ENCODE measurements at places on chromosomes 1 and 21. TPM values are rescaled to one million over a fixed set of nuclear protein-coding genes. Genes with fewer than 3 reads are reported as not detected.

The ERICH3 gene
- total RNA-seq: not detected

The OR2T1 gene
- not detected for total RNA-seq

The CCDC181 gene
- total RNA-seq: 1.3 TPM

The GFI1 gene
- 0.34 TPM for total RNA-seq

The PPIAL4G gene
- total RNA-seq: not detected

The KISS1 gene
- 0.34 TPM for total RNA-seq

The LCE3D gene
- total RNA-seq: not detected

The F11R gene
- 114 TPM for total RNA-seq

The CADM3 gene
- 2.9 TPM for total RNA-seq

DNA sequence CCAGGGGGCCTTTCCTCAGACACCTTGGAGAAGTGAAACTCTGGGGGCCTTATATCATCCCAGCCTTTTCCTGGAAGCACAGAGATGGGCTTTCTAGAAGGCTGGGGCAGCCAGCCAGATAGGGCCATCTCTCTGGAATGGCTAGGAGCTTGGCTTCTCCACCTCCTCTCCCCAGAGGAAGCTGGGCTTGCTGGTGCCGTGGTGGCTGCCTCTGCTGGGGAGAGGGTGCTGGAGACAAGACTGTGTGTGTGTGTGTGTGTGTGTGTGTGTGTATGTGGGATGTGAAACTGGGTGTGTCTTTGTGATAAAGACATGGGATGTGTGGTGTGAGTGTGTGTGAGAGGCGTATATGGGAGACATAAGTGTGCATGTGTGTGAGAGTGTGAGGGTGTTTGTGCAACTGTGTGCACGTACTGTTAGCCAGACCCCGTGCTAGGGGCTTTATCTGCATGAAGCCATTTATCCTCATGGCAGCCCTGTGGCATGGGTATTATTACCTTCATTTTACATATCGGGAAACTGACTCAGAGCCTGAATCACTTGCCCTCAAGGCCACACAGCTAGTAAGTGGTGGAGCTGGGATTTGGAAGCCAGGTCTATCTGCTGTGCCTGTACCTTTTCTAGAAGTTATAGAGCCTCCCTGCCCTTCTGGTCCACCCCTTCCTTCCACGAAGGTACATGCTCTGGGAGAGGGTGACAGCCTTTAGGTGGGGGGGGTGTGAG lies 44.2 kb downstream of the PTPRU start:
- H3K27ac ChIP-seq: peak overlapping the region; percentile 0
- no peak overlapping the region for H3K4me3 ChIP-seq
- peaks cover 33% of the 10 kb centered on the region for H3K36me3 ChIP-seq
- no peak for DNase-seq

DNA sequence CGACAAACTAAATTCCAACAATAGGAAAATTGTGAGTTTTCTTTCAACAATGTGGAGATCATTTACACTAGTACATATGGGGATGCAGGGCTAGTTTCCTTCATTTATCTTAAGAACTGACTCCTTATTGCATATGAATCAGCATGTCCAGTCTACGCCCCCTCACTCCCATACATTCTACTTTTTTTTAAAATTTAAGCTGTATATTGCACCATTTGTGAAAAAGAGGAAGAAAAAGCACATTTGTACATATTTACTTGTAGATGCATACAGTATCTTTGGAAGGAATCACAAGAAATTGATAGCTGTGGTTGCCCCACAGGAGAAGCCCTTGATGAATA lies 15.9 kb downstream of the VPS26C start:
- peaks cover 20% of the 10 kb centered on the region for H3K4me1 ChIP-seq
- H3K36me3 ChIP-seq: peaks cover 2% of the 10 kb centered on the region
- no peak for DNase-seq
- H3K4me3 ChIP-seq: no peak overlapping the region
- no peaks in the 10 kb centered on the region for H3K27me3 ChIP-seq
- H3K27ac ChIP-seq: no peak overlapping the region

DNA sequence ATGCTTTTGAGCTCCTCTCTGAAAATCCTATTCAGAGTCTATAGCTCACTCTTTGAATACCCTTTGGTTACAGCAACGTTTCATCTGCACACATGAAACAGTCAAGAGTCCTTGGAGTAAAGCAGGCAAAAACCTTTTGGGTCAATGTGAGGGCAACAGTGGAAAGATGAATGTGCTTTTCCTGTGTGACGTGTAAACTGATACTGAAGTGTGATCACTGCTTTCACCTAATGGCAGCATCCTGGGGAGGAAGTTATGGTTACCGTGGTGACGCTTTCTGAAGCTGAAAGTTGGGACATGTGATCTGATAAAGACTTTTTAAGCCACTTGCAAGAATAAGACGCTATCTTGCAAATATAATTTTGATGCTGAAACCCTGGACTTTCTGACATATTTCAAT lies 160.0 kb downstream of the SEC16B start:
- DNase-seq: no peak
- H3K36me3 ChIP-seq: no peaks in the 10 kb centered on the region
- no peak overlapping the region for H3K27ac ChIP-seq
- peaks cover 3% of the 10 kb centered on the region for H3K4me1 ChIP-seq

GRCh38 chr1:14037101-14037847 lies 337.3 kb downstream of the PRDM2 start:
- no peak for DNase-seq
- no peak overlapping the region for H3K27ac ChIP-seq
- H3K36me3 ChIP-seq: no peaks in the 10 kb centered on the region
- H3K4me1 ChIP-seq: no peaks in the 10 kb centered on the region
- H3K4me3 ChIP-seq: no peak overlapping the region
- H3K27me3 ChIP-seq: peaks cover 5% of the 10 kb centered on the region

DNA sequence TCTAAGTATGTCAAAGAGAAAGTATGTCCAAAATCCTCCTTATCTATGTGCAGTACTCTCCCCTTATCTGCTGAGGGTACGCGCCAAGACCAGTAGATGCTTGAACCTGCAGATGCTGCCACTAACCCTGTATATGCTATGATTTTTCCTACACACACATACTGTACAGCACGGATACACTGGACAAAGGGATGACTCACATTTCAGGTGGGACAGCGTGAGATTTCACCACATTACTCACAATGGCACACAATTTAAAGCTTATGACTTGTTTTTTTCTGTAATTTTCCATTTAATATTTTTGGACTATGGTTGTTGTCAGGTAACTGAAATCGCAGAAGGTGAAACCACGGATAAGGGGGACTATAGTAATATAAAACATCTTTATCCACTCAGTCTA lies 4.1 kb downstream of the ORC1 start:
- no peak for DNase-seq
- H3K27ac ChIP-seq: no peak overlapping the region
- H3K27me3 ChIP-seq: no peaks in the 10 kb centered on the region
- peaks cover 6% of the 10 kb centered on the region for H3K36me3 ChIP-seq

DNA sequence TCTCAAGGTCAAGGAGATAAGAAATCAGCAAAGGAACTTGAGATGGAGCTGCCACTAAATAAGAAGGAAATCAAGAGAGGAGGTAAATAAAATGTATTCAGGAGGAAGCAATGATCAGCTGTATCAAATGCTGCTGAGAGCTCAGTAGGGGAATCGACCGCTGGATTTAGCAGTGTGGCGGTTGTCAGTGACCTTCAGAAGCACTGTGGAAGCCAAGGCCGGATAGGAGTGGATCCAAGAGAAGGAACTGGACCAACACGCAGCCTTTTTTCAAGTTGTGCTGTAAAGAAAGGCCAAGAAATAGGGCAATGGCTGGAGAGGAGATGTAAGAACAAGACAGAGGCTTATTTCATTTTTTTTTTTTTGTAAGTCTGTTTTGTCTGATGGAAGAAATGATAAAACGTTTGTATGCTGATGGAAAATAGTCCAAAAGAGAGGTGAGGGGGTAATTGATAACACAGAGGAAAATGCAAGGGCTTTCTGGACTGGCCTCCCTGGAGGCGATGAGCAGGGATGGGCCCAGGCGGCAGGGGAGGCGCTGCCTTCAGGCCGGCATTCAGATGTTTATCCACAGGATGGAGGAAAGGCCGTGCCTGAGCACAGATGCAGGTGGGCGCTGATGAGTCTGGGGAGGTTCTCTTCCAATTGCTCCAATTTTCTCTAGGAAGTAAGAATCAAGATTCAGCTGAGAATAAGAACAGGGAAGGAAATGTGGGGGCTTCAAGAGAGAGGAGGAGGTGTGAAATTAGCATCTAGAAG lies 17.5 kb upstream of the FAM43B start:
- H3K36me3 ChIP-seq: no peaks in the 10 kb centered on the region
- peaks cover 30% of the 10 kb centered on the region for H3K4me1 ChIP-seq
- no peak overlapping the region for H3K4me3 ChIP-seq
- DNase-seq: no peak
- peaks cover 62% of the 10 kb centered on the region for H3K27me3 ChIP-seq

DNA sequence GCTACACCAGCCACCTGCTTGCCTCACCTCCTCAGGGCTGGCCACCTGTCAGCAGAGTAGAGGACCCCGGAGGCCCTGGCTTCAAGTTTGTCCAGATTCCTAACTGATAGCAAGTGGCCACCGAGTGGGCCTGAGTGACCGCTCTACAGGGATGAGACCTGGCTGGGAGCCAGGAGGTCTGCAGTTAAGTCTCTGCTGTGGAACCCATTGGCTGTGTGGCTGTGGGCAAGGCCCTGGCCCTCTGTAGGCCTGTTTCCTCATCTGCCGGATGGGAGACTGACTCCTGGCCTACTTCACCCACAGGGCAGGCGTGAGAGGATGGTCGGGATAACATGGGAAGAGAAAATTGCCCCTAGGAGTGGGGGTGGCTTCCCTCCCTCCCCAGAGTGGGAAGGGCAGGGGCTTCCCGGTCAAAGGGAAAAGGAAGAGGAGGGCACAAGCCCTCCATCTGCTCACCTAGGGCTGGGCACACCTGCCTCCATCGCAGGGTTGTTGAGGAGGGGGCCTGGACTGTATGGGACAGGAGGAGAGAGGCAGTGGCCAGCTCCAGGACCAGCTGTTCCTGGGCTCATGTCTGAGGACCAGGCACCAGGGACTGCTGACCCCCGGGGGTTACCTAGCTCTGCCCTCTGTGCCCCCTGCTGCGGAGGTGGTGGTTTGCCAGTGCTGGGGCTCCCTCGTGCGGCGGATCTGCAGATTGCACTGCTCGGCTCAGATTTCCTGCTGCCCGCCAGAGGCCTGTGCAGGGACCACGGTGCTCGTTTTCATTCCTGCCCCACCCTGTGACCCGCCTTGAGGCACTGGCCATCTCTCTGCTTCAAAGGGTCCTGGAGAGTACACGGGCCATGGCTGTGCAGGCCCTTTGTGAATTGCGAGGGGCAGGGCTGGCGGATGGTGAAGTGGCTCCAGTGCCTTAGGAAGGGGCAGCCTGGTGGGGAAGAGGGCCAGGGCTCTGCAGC lies 9.1 kb upstream of the MTFR1L start:
- H3K27ac ChIP-seq: no peak overlapping the region
- DNase-seq: peak; percentile 85
- no peaks in the 10 kb centered on the region for H3K27me3 ChIP-seq
- H3K36me3 ChIP-seq: peaks cover 14% of the 10 kb centered on the region

DNA sequence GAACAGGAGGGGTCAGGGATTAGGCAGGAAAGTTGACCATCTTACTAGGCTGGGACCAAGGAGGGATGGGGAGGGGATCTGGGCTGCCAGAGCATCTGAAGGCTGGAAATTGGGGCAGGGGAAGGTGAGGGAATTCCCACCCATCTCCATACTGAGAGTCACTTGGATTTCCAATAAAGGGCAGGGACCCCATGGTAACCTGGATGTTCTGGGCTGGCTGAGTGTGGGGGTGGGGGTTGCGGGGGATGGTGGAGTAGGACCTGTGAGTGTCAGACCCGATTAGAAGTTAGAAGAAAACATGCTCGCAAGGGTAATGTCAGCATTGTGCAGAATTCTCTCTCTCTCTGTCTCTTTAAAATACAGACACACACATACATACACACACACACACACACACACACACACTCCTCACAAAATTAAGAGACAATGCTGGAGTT lies 40.0 kb upstream of the EPS15 start:
- no peaks in the 10 kb centered on the region for H3K27me3 ChIP-seq
- DNase-seq: no peak
- H3K4me1 ChIP-seq: peaks cover 25% of the 10 kb centered on the region
- H3K4me3 ChIP-seq: no peak overlapping the region
- H3K27ac ChIP-seq: peak overlapping the region; percentile 84
- H3K36me3 ChIP-seq: no peaks in the 10 kb centered on the region

DNA sequence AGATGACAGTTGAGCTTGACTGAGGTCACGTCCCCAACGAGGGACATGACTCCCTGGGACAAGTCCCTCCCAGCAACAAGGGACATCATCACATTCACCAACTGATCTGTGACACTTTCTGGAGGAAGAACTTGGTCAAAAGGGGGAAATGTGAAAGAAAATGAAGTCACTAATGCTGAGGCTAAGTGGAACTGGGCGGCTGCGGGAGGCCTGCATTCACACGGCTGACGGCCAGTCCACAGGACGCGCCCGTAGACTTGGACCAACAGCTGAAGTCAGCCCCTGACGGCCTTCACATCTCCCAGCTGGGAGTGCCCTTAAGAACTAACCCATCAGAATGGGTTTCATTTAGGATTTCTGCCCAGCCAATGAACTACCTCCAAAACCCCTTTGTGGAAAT lies 26.6 kb downstream of the POFUT2 start:
- no peak overlapping the region for H3K27ac ChIP-seq
- no peak overlapping the region for H3K4me3 ChIP-seq
- DNase-seq: no peak
- peaks cover 7% of the 10 kb centered on the region for H3K4me1 ChIP-seq

- H3K27ac ChIP-seq: no peak overlapping the region
- no peaks in the 10 kb centered on the region for H3K4me1 ChIP-seq
- H3K36me3 ChIP-seq: peaks cover 15% of the 10 kb centered on the region
- no peak for DNase-seq
- no peak overlapping the region for H3K4me3 ChIP-seq
Measured at GRCh38 chr1:111639602-111640198, 20.1 kb downstream of the RAP1A start.

- H3K27ac ChIP-seq: no peak overlapping the region
- H3K4me1 ChIP-seq: peaks cover 66% of the 10 kb centered on the region
- H3K36me3 ChIP-seq: no peaks in the 10 kb centered on the region
- no peak overlapping the region for H3K4me3 ChIP-seq
- no peak for DNase-seq
Measured at GRCh38 chr1:209380420-209380819, 203.1 kb upstream of the CAMK1G start.

DNA sequence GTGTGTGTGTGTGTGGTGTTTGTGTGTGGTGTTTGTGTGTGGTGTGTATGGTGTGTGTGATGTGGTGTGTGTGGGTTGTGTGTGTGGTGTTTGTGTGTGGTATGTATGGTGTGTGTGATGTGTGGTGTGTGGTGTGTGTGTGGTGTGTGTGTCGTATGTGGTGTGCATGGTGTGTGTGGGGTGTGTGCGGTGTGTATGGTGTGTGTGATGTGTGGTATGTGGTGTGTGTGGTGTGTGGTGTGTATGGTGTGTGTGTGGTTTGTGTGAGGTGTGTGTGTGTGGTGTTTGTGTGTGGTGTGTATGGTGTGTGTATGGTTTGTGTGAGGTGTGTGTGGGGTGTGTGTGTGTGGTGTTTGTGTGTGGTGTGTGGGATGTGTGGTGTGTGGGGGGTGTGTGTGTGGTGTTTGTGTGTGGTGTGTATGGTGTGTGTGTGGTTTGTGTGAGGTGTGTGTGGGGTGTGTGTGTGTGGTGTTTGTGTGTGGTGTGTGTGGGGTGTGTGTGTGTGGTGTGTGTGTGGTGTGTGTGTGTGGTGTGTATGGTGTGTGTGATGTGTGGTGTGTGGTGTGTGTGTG lies 106.2 kb upstream of the ADAR start:
- no peak overlapping the region for H3K4me3 ChIP-seq
- peaks cover 8% of the 10 kb centered on the region for H3K27me3 ChIP-seq
- H3K27ac ChIP-seq: no peak overlapping the region
- DNase-seq: no peak
- peaks cover 8% of the 10 kb centered on the region for H3K4me1 ChIP-seq
- no peaks in the 10 kb centered on the region for H3K36me3 ChIP-seq

GRCh38 chr21:32256873-32257620 lies 21.8 kb downstream of the MIS18A start:
- H3K27ac ChIP-seq: peak overlapping the region; percentile 90
- H3K27me3 ChIP-seq: no peaks in the 10 kb centered on the region
- DNase-seq: no peak
- peaks cover 30% of the 10 kb centered on the region for H3K4me1 ChIP-seq
- H3K4me3 ChIP-seq: no peak overlapping the region
- no peaks in the 10 kb centered on the region for H3K36me3 ChIP-seq
